ENCODE measurements at places on chromosomes 2 and 18. TPM values are rescaled to one million over a fixed set of nuclear protein-coding genes. Genes with fewer than 3 reads are reported as not detected.

The FBXO15 gene
- total RNA-seq, result 1.7 TPM

The GKN2 gene
- not detected for total RNA-seq

The AKAIN1 gene
- total RNA-seq, result not detected

The TM4SF20 gene
- total RNA-seq, result not detected

The PTPRN gene
- 0.52 TPM for total RNA-seq

The ANKRD30B gene
- total RNA-seq, result not detected

The SP100 gene
- 54.0 TPM for total RNA-seq

The CYBRD1 gene
- 63.1 TPM for total RNA-seq

The REG3G gene
- total RNA-seq, result not detected
